Esophagus squamous epithelium (tissue), 5 donors: ENCODE measurements at places on chromosomes 16 and 17. TPM values are rescaled to one million over a fixed set of nuclear protein-coding genes. Genes with fewer than 3 reads are reported as not detected.

NTHL1 gene
- 26.0 TPM for total RNA-seq

SCIMP gene
- 0.45 TPM for total RNA-seq

GAST gene
- total RNA-seq: not detected

MGAT5B gene
- not detected for total RNA-seq

VAT1L gene
- total RNA-seq: not detected

TMEM204 gene
- 9.7 TPM for total RNA-seq

GRCh38 chr16:17335826-17336529 is 134.8 kb downstream of the XYLT1 start:
- DNase-seq: no peak

DNA sequence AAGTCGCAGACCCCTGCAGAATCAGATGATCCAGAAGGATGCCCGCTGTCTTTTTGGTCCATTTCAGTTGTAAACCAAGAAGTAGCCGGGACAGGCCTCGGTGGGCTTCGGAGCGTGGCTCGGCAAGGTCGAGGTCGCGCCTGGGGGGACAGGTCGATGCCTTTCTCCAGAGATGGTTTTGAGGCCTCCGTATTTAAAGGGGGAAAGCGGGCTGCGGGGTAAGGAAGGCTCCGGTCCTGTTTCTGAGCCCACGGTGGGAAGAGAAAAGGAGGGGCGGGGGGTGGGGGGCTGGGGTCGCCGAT is 7.5 kb upstream of the GNG13 start:
- DNase-seq: no peak

DNA sequence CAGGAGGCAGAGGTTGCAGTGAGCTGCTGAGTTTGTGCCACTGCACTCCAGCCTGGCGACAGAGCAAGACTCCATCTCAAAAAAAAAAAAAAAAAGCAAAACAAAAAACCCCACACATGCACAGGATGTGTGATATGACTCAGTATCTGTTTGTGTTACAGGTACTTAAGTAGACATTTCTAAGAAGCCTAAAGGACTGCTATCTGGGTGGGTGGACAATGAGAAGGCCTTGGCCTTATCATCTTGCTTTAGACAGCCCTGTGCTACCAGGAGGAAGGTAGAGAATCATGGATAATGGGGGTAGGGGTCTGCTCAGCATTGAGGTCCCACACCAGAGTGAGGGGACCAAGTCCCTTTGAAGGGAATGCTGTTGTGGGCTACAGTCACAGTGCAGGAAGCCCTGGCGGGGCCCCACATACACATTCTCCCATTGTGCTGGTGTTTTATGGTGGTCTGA is 26.7 kb downstream of the PLD6 start:
- no peak for DNase-seq

DNA sequence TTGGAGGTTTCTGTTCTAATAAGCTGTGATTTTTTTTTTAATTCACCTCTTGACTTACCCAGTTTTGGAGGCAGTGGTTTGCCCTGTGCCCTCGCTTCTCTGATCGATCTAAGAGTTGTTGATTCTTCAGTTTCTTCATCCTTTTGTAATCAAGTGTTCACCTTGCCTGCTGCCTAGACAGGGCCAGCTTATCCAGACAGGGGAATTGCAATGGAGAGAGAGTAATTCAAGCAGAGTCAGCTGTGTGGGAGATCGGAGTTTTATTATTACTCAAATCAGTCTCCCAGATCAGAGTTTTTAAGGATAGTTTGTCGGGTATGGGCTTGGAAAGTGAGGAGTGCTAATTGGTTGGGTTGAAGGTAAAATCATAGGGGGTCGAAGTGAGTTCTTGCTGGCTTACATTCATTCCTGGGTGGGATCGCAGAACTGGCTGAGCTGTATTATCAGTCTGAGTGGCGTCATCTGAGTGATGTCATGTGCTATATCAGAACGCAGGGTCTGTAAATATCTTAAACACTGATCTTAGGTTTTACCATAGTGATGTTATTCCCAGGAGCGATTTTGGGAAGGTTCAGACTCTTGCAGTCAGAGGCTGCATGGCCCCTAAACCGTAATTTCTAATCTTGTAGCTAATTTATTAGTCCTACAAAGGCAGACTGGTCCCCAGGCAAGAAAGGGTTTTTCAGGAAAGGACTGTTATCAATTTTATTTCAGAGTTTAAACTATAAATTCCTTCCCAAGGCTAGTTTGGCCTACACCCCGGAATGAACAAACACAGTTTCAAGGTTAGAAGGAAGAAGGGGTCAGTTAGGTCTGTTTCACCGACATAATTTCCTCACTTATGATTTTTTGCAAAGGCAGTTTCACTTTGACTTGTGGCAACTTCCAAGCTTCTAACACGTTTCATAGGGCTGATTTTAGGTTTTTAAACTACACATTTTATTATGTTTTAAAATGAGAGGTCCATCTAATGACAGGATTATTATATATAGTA is 21.5 kb upstream of the KCNJ16 start:
- DNase-seq: no peak

GRCh38 chr17:65926599-65926998 is 265.3 kb downstream of the CEP112 start:
- DNase-seq: no peak

GRCh38 chr17:76271669-76272540 is 6.8 kb downstream of the UBALD2 start:
- no peak for DNase-seq

DNA sequence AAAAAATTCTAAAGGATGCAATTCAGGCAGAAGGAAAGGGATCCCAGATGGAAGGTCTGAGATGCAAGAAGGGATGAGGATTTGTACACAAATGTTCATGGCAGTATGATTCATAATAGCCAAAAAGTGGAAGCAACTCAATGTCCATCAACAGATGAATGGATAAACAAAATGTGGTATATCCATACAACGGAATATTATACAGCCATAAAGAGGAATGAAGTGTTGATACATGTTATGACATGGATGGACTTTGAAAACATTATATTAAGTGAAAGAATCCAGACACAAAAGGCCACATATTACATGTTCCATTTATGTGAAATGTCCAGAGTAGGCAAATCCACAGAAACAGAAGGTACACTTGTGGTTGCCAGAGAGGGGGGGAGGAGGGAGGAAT is 23.9 kb upstream of the GPATCH8 start:
- DNase-seq: no peak

DNA sequence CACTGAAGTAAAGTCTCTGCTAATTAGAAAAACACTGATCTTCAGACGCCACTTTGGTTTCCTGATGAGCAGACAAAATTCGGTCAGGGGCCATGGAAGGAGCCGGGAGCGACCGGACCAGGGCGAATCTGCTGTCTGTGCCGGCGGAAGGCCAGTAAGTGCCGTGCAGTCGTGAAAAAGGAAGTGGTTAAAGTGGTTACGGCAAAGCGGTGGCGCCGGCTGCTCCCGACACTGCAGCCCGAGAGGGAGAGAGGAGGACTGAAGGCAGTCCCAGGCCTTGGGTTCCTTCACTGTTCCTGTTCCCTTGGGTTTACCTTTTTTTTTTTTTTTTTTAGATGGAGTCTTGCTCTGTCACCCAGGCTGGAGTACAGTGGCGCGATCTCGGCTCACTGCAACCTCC is 17.3 kb upstream of the HEXD start:
- no peak for DNase-seq

GRCh38 chr17:46821482-46822387 is 3.2 kb upstream of the WNT3 start:
- DNase-seq: no peak

DNA sequence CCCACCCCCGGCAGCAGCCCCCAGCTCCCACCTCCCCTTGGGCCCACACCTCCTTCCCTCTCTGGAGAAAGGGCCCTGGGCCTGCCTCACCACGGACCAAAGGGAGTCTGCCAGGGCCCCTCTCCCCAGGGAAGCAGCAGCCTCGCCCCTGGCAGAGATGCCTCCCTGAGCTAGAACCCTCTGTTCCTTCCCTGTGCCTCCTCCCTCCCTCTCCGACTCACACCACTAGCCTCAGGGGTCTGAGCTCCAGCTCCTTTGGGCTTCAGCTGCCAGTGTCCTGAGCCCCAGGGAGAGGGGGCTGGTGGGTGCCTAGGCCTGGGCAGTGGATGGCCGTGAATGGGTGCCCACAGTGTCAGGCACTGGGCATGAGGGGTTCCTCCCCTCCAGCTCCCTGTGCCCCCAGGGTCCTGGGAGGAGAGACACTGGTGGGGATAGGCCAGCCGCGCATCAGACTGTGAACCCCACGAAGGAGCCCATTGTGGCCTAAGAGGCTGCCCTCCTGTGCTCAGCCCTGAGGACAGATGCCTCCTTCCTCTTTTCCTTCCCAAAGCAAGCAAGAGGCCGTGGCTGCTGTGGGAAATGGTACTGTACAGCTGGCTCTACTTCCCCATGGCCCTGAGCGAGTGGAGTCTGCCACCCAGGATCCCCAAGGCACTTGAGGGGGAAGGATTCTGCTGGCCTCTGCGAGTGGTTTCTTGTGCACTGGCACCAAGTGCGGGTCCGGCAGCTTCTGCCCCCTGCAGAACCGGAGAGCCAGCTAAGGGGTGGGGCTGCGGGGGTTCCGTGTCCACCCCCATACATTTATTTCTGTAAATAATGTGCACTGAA is 20.7 kb downstream of the MMP15 start:
- DNase-seq: no peak

DNA sequence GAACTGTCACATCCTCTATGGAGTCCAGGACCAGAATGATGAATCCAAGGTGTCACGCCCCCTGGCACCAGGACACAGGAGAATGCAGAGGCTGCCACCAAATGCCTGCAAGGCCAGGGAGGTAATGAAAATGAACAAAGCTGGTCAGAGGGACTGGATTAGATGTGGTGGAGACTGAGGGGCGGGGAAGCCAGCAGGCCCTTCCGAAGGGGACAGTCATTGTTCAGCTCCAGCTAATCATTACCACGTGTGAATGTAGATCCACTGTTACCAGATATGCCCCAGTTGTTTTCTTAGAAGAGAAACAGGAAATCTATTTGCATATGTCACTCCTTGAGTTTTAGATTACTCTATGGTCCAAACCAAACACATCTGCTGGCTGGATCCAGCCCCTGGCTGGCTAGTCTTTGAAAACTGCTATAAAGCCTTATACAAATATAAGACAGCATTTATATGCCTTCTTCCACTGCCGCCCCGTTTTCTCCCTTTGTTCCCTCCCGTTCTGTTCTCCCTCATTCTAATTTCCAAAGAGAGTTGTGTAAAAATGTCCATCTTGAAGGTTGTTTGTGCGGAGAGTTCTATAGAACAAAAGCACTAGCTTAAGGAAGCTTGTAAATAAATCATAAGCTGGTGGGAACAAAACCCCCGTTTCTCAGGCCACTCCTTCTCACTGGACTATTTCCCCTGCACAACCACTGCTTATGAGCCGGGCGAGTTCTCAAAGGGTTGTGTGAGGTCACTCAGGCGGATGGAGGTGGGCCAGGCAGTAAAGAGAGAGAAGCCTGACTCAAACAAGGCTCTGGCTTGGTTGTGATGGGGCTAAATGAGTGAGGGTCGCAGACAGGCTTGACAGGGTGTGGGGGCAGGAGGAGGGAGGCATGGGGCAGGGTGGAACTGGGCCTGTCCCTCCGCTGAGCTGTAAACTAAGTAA is 14.2 kb downstream of the CRYM start:
- no peak for DNase-seq

DNA sequence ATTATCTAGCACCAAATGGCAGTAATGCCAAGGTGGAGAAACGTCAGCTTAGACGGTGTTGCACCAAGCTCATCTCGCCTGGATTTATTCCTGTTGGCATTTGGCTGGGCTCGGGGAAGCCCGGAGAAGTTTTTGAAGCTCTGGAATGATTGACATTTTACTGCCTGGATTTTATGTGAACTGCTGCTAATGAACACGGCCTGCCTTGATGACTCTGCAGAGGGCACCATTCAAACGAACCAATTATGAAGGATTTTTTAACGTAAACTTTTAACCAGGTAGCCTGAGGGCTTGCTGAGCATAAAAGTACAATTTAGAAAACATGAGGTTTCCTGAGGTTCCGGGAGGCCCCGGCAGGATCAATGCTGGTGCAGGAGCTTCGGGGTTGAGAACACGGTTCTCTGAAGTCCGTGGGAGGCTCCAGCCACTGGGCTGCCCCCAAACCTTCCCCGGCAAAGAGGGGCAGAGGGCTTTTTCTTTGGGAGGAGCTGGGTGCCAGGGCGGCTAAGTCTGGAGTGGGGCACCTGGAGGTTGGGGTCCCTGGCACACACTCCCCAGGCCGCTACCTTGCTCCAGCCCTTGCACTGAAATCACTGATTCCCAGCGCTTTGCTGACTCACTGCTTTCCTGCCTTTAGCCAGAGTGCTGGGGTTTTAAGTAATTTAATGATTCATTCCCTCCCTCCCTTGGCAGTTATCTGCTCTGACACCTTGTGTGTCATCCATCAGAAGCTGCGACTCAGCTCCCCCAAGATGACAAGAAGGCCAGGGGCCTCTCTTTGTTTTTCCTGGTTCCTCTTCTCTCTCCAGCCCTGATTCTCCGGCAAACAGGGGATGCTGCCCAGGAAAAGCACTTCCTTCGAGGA is 161.2 kb upstream of the IRX3 start:
- no peak for DNase-seq

- no peak for DNase-seq
These were observed 5.1 kb downstream of the SNAI3 start for GRCh38 chr16:88681084-88681680.

DNA sequence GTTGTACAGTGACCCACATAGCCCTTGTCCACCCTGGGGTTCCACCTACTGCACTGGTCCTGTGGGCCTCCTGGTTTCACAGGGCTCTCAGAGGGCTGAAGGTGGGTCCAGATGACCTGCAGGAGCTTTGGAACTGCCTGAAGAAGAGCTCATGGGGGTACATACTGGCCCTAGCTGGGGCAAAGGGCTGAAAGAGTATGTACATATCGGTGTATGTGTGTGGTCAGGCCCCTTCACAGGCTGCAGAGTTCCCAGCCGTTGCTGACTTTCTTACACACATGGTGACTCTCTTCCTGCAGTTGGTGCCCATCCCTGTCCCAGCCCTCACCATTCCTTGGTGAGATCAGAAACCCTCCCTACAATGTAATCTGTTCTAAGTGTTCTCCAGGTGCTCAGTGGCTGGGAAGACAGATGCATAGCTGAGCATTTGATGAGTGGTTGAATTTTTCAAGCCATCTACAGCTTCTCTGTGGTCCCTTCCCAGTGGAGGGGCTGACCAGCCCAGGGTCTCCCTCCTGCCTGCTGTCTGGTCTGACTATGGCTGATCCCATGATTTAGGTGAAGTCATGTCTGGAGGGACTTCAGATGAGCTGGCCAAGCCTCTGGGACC is 2.4 kb upstream of the NFATC3 start:
- no peak for DNase-seq

DNA sequence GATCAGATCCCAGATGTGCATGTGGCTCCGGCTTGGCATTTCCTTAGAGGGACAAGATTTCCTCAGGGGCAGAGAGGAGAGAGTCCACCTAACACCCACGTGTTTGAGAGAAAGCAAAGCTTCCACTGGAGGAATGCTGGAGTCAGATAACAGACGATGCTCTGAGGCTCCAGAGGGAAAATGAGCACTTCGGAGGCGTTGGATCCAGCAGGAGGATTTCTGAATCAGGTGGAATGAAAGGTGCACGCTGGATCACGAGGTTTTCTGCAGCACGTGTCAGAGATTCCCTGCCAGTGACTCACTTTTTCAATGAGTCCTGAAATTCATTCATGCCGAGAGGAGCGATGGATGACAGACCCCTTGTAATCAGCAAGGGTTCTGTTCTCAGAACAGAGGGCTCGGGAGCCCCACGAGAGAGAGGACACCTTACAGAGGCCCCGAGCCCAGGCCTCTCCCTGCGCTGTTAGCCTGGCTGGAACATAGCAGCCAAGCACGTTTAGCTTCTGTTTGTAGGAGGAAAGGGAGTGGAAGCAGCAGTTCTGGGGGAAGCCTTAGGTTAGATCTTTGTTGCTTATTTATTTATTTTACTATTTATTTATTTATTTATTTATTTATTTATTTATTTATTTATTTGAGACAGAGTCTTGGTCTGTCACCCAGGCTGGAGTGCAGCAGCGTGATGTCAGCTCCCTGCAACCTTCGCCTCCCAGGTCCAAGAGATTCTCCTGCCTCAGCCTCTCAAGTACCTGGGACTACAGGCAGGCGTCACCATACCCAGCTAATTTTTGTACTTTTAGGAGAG is 49.3 kb upstream of the JPH3 start:
- DNase-seq: no peak
